ENCODE measurements at places on chromosomes 6 and 20.

- DNase-seq: peak; percentile 88
Observed at GRCh38 chr20:49790077-49790798, 22.4 kb upstream of the SLC9A8 start.

- DNase-seq: no peak
Observed at GRCh38 chr6:44023586-44024454, 103.4 kb downstream of the MRPL14 start.

DNA sequence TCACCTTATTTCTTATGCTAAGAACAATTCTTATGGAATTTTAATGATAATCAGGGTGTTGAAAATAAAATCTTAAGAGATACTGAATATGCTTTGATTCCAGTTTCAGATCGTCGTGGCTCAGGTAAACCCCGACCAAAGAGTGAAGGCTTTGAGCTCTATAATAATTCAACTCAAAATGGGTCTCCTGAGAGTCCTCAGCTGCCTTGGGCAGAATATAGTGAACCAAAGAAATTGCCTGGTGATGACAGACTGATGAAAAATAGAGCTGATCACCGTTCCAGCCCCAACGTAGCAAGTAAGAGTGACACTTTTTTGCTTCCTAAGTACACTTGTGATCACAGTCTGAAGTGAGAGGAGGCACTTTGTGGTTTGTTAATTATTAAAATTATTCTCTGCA, 50.9 kb upstream of the KIF25 start:
- no peak for DNase-seq

GRCh38 chr20:44112889-44113617, 73.9 kb downstream of the JPH2 start:
- DNase-seq: no peak

DNA sequence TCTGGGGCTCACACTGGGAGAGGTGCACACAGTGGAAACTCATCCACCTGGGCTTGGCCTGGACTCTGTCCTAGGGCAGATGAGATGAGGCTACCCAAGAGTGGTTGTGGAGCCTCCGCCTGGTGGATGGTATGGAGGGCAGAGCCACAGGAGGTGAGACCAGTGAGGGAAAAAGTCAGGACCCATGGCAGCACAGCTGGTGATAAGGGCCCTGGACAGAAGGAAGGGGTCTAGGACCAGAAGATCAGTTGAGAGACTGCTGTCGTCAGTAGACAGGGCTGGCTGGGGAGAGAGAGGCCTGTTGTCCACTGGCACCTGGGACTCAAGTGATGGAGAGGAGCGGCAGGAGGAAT, 29.8 kb downstream of the PLCG1 start:
- DNase-seq: no peak

DNA sequence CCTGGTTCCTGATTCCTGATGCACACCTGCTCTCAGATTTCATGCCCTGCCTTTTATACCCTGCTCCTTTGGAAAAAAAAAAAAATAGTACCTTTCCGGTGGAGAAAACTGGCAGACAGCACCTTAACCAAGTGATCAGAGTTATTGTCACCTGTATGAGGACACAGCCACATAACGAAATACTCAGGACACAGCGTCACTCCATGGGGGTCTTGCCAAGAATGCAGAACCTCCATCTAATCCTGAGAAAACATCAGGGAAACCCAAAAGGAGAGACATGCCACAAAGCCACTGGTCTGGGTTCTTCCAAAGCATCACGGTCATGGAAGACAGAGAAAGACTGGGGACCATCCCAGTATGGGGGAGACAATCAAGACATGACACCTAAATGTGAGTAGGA, 29.1 kb downstream of the BFSP1 start:
- DNase-seq: no peak

- no peak for DNase-seq
Observed at GRCh38 chr6:44003345-44004061, 123.7 kb downstream of the MRPL14 start.

DNA sequence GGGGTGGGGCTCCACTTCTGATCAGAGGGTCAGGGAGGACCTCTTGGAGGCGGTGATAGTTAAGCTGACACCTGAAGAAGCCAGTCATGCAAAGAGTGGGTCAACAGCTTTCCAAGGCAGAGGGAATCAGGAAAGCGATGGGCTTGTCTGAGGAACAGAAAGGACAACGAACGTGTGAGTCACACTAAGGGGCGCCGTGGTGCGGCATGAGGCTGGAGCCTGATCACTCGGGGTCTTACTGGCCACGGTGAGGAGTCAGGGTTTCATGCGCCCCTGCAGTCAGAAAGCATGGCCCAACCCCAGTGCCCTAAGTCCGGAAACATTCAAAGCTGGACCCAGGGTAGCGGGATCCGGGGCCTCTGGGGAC, 50.6 kb upstream of the SLC32A1 start:
- no peak for DNase-seq

DNA sequence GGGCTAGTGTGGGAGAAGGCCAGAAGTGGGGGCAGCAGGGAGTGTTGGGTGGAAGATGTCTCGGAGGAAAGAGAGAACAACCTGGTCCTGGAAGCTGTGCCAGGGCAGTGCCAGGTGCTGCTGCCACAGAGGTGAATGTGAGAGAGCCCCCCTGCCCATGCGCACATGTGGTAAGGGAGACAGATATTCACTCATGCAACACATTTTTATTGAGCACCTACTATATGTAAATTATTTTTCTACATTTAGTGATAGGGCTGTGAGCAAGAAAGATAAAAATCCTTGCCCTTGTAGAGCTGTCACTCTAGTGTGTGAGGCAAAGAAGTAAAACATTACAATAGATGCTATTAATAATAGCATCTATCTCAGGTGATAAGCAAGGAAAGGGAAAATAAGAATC, 471 bp downstream of the CLPSL1 start:
- DNase-seq: no peak

- no peak for DNase-seq
Observed at GRCh38 chr20:14649662-14650061, 312.2 kb upstream of the FLRT3 start.

- no peak for DNase-seq
Observed at GRCh38 chr6:99498421-99498820, 16.8 kb downstream of the USP45 start.

GRCh38 chr20:41232973-41233926, 84.3 kb downstream of the ZHX3 start:
- DNase-seq: peak; percentile 97

DNA sequence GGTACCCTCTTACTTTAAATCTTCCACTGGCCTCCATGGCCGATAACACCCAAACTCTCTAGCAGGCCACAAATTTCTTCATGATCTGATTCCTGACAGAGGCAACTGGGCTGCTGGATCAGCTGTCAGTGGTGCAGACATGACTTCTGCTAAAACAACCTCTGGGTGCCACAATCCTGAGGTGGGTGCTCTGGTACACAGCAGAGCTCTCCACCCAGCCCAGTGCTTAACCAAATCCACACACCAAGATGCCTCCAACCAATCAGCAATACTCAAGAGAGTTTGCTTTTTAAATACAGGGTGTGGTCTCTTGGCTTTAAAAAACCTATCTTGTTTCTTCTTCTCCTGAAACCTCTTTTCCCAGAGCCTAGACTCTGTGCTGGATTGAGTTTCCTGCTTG, 126.6 kb upstream of the SPACA1 start:
- no peak for DNase-seq

GRCh38 chr6:141472162-141472928, 660.4 kb upstream of the GJE1 start:
- no peak for DNase-seq

DNA sequence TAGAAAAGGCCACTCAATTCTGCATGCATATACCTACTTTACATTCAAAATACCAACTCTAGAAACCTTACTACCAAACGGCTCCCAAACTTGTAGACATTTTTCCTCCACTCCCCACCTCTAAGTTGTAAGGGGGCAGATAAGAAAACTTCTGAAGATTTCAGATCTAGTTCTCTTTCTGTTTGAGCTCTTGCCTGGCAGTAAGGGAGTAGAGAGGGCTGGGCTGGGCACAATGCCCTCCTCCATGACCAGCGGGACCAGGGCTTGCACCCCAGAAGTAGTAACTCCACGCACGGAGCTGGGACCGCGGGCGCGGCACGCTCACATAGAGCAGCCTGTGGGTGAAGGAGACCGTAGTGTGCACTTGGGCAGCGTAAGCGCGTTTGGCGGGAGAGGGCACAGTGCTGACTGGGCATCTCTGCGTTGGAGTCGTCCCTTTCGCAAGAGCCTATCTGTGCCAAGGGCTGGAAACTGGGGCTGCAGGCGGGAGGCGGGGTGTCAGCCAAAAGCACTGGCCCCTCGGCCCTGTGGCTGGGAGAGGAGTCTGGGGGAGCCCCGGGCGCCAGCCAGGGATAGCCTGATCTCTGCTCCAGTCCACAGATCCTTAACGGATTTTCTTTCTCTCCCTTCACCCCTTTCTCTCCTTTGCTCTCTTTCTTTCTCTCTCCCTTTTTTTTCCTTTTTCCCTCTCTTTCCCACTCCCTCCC, 32.4 kb downstream of the PHACTR1 start:
- peak; percentile 33 for DNase-seq

GRCh38 chr6:113635222-113635986, 221.7 kb upstream of the MARCKS start:
- DNase-seq: peak; percentile 13

- no peak for DNase-seq
Observed at GRCh38 chr20:25282034-25282781, 34.3 kb downstream of the PYGB start.

DNA sequence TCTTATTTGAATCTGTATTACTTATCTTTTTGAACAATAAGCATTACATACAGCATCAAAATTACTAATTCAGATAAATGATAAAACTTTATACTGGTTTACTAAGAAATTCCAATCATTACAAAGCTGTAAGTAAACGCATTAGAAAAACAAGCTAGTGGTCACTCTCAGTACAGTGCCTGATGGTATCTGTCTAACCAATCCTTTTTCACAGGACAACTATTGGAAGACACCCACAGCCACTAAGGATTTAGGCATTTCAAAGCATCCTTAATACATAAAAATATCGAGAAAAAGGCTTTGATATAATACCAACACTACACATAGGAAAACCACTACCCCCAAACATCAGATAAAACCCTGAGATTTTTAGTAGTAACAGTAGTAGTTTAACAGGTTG, 2.6 kb downstream of the CD164 start:
- DNase-seq: peak; percentile 47

DNA sequence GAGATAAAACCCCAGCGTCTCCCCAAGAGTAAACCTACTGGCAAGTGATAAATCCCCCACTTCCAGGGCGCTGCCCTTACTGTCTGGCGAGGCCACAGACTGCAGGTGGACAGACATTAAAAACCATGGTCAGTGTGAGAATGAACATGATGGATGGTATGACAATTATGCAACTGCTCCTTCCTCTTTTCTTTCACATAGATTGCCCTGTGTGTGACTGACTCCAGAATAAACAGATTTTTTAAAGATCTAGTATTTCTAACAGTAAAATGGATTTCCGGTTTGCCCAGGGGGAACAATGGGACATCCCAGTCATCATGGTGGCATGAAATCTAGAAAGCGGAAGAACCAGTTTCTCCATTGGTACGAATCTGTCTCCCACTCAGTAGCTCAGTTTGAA, 153.7 kb downstream of the FOXC1 start:
- DNase-seq: no peak

- DNase-seq: no peak
Observed at GRCh38 chr6:128532827-128533226, 12.4 kb upstream of the PTPRK start.

GRCh38 chr20:49618289-49618688, 50.4 kb upstream of the PTGIS start:
- no peak for DNase-seq

- peak; percentile 8 for DNase-seq
Observed at GRCh38 chr20:54468082-54468481, 7.3 kb upstream of the DOK5 start.

DNA sequence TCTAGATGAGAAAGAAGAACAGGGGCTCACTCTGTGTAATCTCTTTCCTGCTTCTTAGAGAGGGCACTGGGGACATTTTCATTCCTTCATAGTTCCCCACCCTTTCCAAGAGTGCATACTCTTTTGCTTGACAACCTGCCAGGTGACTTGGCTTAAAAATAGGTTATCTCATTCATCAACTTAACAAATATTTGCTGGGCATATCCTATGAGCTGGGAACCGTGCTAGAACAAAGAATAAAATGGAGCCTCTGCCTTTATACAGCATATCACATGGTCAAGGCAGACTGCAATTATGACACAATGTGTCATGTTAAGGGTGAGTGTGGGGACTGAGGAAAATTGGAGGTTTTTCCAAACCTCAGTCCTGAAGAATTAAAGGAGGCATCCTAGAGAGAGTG, 209.8 kb upstream of the FOXA2 start:
- no peak for DNase-seq

DNA sequence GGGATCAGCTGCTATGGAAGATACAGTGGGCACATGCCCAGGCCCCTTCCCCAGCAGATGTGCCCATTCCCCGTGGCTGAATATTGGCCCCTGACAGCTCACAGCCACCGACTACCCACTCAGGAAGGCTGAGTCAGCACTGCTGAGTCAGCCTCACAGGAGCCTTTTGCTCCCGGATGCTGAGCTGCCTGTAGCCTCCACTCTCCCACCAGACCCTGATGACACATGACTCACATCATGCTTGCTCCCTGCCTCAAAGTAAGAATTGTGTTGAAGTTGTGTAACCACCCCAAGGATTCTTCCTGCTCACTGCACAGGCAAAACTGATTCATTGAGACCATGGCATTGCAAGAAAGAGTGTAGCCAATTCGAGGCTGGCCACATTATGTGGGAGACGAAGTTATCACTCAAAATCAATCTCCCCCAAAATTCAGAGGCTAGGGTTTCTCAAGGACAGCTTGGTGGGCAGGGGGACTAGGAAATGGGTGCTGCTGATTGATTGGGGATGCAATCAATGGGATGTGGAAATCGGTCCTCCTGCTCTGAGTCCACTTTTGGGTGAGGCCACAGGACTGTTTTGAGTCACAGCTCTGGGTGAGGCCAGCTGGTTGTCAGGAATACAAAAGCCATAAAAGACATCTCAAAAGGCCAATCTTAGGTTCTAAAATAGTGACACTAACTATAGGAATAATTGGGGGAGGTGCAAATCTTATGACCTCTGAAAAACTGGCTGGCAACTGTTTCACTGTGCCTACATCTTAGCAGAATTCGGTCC, 556.6 kb upstream of the CDH4 start:
- DNase-seq: peak; percentile 93

DNA sequence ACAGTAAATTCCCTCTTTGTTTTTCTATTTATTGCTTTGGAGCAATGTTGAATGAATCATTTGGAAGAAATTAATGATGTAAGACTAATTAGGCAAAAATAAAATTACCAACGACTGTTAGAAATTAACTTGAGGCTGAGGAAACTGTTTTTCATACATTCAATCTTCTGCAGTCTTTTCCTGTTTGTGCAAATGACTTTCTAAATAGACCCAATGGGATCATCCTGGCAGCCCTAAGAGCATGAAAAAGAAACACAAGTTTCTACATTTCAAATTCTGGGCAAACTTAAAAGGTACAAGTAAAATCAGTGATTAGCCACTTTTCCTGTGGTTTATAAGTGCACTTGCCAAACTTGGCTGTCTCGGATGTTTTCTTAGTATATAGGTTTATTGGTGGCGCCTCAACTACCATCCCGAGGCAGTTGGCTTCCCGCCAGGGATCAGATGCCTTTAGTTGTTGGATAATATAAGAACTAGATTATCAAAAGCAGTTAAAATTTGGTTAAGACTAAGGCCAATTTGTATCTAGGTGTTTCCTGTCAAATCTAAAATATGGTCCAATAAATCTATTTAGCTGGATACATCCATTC, 181.2 kb downstream of the ISM1 start:
- no peak for DNase-seq

GRCh38 chr20:63167026-63167917, 48.7 kb downstream of the YTHDF1 start:
- no peak for DNase-seq
